ENCODE measurements at places on chromosomes 3 and 15. TPM values are rescaled to one million over a fixed set of nuclear protein-coding genes. Genes with fewer than 3 reads are reported as not detected.

DNA sequence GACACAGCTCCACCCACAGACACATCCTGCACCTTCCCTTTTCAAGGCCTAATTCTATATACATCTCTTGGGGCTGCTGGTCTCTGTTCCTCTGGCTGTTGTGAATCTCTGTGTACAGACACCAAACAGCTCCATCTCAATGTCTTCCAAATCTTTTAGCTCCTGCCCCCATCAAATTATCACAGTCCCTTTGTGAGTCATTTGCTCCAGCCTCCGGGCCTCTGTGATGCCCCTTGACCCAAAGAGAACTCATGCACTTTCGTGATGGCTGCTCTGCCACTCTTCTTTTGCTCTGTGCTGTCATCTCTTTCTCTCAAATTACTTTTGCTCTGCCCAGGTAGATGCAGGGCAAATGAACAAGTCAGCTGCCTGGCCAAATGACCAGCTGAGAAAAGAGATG lies 369.0 kb upstream of the CDIN1 start:
- H3K4me1 ChIP-seq = no peaks in the 10 kb centered on the region
- no peak overlapping the region for H3K4me3 ChIP-seq
- no peak for DNase-seq
- no peaks in the 10 kb centered on the region for H3K36me3 ChIP-seq

Gene PIGZ
- 0.46 TPM for total RNA-seq

GRCh38 chr3:130276203-130276803 lies 69.2 kb upstream of the COL6A5 start:
- no peaks in the 10 kb centered on the region for H3K27me3 ChIP-seq
- H3K4me1 ChIP-seq = no peaks in the 10 kb centered on the region
- peak; percentile 5 for DNase-seq
- H3K4me3 ChIP-seq = no peak overlapping the region
- H3K36me3 ChIP-seq = no peaks in the 10 kb centered on the region

Gene CAPN3
- total RNA-seq = 4.1 TPM

DNA sequence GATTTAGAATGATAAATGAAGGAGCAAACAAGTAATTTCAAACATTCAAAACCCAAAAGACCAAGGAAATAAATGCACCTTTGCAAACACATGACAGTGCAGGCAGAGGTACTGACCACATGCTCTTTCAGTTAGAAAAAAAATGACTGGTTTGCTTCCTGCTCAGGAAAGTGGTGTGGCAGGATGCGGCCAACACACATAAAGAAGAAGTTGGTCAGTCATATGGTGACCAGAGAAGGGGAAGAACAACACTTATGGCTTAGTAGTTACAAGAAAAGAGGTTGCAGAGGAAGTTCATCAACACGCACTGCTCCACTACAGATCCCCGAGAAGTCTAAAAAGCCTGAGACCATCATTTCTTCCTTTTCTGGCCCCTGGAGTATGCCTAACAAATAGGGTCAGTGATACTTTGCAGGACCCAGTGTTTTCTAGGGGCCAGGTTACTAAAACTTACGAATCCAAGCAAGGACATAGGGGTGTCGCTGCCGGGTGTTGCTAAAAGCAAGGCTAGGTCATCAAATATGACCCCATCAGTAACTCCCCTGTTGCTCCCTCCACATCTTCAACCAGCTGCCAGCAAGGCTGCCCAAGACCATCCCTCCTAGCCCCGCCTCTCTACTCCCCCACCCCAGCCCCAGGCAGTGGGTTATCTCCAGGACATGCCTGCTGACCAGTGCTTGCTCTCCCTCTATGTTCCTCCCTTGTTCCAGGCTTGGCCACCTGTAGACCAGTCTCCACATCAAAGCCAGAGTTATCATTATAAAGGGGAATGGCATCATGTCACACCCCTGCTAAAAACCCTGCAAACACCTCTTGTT lies 11.2 kb downstream of the ATP8B4 start:
- H3K27me3 ChIP-seq = no peaks in the 10 kb centered on the region
- H3K4me1 ChIP-seq = peaks cover 11% of the 10 kb centered on the region
- no peak for DNase-seq

DNA sequence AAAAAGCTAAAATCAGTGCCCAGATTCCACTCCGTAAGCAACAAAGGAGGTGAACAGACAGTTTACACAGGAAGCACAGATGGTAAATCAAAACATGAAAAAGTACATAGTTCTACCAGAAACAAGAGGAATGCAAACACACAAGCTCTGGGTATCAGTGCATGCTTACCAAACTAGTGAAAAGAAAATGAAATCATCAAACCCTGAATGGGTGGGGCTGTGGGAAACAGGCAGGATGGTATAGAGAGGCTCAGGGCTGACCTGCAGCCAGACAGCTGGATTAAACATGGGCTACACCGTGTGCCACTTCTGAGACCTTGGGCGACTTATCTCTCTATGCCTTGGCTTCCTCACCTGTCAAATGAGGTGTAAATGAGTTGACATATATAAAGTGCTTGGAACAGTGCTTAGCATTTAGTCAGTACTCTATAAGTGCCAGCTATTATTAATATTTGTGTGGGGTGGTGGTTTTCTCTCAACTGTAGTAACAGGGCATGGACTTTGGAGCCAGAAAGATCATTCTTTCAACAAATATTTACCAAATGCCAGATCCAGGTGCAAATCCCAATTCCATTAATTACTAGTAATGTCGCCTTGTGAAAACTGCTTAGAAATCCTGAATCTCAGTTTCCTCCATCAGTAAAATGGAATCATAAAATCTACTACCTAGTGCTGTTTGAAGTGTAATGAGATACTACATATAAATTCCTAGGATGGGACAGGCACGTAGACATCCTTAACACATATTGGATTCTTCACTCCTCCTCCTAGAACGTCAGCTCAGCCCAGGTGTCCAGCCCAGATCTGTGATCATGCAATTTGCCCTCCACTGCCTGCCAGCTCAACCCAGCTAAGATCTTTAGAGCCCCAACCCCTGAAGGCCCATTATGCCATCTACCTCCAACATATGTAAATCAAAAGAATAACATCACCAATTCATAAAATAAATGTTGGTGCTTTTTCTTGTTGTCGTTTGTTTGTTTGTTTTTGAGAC lies 55.5 kb upstream of the SMAD3 start:
- DNase-seq = no peak
- H3K27ac ChIP-seq = no peak overlapping the region
- no peaks in the 10 kb centered on the region for H3K27me3 ChIP-seq
- H3K36me3 ChIP-seq = no peaks in the 10 kb centered on the region

DNA sequence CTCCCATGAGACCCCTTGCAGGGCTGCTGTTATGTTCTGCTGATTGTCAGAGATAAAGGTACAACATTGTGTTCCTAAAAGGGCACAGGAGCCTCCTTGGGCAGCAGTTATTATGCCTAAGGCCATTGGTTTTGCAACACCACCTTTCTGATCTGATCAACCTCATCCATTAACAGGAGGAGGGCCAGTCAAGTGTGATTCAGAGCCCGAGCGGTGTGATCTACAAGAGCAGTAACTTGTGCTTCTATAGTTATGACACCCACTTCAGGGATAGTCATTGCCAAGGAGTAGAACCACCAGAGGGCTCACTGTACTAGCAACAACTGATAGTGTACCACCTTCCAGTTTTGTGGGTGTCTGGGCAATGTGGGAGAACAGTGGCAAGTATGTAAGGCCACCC lies 1457.9 kb upstream of the CADM2 start:
- H3K27ac ChIP-seq = no peak overlapping the region
- no peak for DNase-seq
- no peaks in the 10 kb centered on the region for H3K27me3 ChIP-seq
- H3K36me3 ChIP-seq = no peaks in the 10 kb centered on the region

GRCh38 chr3:98778852-98779413 lies 15.8 kb downstream of the ST3GAL6 start:
- no peaks in the 10 kb centered on the region for H3K36me3 ChIP-seq
- H3K4me3 ChIP-seq = no peak overlapping the region
- no peak overlapping the region for H3K27ac ChIP-seq
- no peak for DNase-seq
- H3K27me3 ChIP-seq = no peaks in the 10 kb centered on the region

Gene P3H2
- 4.2 TPM for total RNA-seq

Gene ADGRG7
- total RNA-seq = not detected

Gene SYNPR
- 0.13 TPM for total RNA-seq

- H3K36me3 ChIP-seq = no peaks in the 10 kb centered on the region
- no peaks in the 10 kb centered on the region for H3K4me1 ChIP-seq
- DNase-seq = no peak
Observed at GRCh38 chr15:82597815-82598214, 49.3 kb downstream of the CPEB1 start.

DNA sequence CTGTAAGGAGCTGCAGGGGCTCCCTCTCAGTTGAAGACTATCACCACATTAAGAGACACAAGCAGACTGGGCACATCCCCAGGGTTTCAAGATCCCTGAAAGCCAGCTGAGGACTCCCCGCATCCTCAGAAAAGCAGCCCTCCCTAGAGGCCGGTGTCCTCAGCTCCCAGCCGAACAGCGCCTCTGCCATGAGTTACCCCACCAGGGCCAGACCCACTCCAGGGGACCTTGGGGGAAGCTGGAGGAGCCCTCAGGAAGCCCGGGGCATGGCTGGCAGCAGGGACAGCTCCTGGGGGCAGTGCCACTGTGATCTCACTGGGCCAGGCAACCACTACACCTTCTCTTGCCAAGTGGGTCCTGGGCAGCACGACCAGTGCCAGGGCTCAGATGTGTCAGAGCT lies 8.1 kb downstream of the KLF15 start:
- no peak overlapping the region for H3K4me3 ChIP-seq
- DNase-seq = no peak
- no peak overlapping the region for H3K27ac ChIP-seq
- no peaks in the 10 kb centered on the region for H3K27me3 ChIP-seq

DNA sequence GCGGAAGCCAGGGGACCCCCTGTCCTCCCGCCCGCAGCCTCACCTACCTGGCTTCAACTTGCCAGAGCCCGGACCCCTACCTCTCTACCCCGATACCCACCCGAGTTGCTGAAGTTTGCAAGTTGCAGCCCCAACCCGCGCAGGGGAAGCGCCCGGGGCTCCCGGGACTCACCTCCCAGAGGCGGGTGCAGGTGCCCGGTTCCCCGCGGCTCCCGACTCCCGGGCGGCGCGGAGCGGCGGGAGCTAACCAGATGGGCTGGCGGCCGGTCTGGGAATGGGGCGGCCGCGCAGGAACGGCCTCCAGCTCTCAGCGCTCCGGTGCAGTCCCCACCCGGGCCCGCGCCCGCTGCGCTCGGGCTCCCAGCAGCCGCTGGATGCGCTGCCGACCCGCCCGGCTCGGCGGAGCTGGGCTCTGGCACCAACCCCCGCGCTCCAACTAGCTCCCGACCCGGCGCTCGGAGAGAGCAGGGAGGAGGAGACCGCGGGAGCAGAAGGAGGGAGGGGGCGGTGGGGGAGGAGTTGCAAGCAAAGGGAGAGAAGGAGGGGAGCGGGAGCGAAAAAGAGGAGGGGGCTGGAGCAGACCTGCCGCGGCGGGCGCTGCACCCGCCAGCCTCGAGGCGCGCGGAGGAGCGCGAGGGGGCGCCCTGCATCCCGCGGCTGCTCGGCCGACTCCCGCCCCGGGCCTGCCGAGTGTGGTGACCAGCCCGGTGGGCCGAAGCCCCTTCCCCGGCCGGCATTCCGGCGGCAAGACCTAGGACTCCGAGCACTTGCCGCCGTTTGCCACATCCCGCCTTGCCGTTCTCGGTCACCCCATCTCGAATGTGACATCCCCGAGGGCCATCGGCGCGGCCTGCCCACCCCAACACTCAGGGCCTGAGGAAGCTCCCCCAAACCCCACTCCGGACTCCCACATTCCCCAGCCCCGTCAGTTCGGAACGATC lies at the start of gene SEMA5B:
Gene SEMA5B (minus strand): TSS at position 472 of the 941 bp plus-strand sequence. CDS start 66,500 bp downstream, outside the sequence.
- H3K4me3 ChIP-seq = peak within 1 kb of the TSS; percentile 33
- H3K4me1 ChIP-seq = peaks cover 20% of the 10 kb centered on the region
- no peaks in the 10 kb centered on the region for H3K36me3 ChIP-seq
- peak; percentile 39 for DNase-seq

DNA sequence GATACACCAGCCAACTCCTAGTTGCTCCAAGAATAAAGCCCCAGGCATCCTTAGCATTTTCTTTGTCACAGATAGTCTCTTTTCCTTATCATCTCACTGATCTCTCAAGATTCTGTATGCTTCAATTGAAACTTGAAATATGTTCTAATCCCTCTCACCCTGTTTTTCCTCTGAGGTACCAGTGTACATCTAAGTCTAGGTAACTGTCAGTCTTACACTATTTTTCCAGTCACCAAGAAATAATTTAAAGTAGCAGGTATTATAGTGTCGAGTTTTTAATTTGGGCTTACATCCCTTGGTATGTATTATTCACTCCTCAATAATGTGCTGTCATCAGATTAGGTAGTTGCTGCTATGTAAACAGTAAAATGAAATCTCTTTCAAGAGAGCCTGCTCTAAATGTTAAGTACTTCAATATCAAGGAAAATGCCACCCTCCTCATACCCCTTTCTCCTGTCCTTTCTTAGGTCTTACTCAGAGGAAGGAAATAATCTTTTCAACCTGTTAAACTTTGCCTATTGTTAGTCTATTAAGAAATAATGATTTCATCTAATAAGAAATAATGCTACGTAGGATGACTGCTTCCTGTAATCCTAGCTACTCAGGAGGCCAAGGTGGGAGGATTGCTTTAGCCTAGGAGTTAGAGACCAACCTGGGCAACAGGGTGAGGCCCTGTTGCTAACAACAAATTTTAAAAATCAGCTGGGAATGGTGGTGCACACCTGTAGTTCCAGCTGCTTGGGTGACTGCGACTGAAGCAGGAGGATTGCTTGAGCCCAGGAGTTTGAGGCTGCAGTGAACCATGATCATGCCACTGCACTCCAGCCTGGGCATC lies 39.8 kb downstream of the TSC22D2 start:
- H3K36me3 ChIP-seq = no peaks in the 10 kb centered on the region
- DNase-seq = no peak
- no peaks in the 10 kb centered on the region for H3K27me3 ChIP-seq
- peaks cover 25% of the 10 kb centered on the region for H3K4me1 ChIP-seq

GRCh38 chr3:43031485-43031884 lies 52.4 kb downstream of the GASK1A start:
- no peaks in the 10 kb centered on the region for H3K27me3 ChIP-seq
- no peaks in the 10 kb centered on the region for H3K4me1 ChIP-seq
- no peaks in the 10 kb centered on the region for H3K36me3 ChIP-seq
- DNase-seq = peak; percentile 14
- H3K27ac ChIP-seq = no peak overlapping the region

DNA sequence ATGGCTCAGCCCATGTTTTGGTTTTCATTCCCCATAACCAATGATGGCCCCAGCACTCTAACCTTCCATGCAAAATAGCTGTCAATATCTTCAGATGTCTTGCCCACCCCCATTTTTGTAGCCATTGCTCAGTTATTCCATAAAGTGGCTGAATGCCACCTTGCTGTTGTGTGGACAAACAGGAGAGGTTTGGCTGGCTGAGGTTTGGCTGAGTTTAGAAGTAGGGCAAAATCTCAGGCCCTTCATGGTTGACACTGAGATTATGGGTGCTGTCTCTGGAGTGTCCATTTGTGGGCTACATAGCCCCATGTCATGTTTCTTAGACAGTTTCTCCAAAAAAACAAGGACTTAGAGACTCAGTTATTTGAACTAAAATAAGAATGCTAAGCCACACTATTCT lies 96.9 kb downstream of the TCF12 start:
- H3K4me1 ChIP-seq = peaks cover 6% of the 10 kb centered on the region
- no peaks in the 10 kb centered on the region for H3K36me3 ChIP-seq
- H3K27ac ChIP-seq = no peak overlapping the region
- H3K27me3 ChIP-seq = no peaks in the 10 kb centered on the region
- DNase-seq = no peak

All from thyroid gland (tissue), 4 donors.